Suprapubic skin (tissue), 4 donors: ENCODE measurements at places on chromosomes 7 and 10.
A peak's percentile ranks its signal among the peaks of the same experiment; 100 is the strongest.

DNA sequence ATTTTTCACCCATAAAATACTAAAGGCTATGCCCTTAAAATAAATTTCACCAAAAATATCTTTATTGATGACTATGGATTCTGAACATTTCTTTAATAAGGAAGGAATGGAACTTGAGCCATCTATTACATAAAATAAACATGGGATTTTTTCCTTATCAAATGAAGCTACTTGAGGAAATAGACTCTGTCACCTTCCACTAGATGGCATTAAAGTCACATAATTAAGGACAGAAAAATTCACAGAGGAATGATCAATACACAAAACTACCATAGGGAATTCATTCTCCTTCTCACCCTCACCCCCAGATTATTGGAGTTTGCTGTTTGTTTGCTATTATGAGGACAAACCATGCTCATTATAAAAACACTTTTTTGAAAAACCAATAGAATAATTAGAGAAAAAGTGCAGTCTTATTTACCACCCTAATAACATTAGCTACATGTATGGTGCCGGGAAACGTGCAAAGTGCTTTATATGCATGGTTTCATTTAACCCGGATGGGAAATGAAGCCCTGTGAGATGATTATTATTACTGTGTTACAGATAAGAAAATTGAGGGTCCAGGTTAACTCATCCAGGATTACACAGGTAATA, 21.1 kb upstream of the FOXI2 start:
- DNase-seq = no peak
- no peaks in the 10 kb centered on the region for H3K36me3 ChIP-seq
- H3K27me3 ChIP-seq = peaks cover 6% of the 10 kb centered on the region
- H3K4me1 ChIP-seq = no peaks in the 10 kb centered on the region
- no peak overlapping the region for H3K27ac ChIP-seq

GRCh38 chr10:43113201-43114087, 24.8 kb upstream of the CSGALNACT2 start:
- peak; percentile 51 for DNase-seq
- H3K4me3 ChIP-seq = no peak overlapping the region
- H3K4me1 ChIP-seq = peaks cover 13% of the 10 kb centered on the region
- H3K36me3 ChIP-seq = no peaks in the 10 kb centered on the region
- no peaks in the 10 kb centered on the region for H3K27me3 ChIP-seq

DNA sequence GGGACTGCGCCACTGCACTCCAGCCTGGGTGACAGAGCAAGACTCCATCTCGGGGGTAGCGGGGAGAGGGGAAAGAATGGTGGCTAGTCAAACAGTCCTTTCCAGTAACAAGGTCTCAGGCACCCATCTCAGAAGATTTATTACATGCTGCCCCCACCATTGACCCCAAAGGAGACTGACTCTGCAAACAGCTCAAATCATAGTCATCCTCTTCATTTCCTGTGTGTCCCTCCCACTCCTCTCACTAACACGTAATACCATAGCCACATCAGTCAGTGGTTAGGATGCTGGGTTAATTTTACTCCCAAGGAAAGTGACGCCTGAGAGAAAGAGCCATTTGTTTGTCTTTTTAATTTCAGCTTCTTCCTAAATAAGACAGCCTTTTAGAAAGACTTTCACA, 56.6 kb upstream of the BET1 start:
- peaks cover 10% of the 10 kb centered on the region for H3K27me3 ChIP-seq
- no peaks in the 10 kb centered on the region for H3K36me3 ChIP-seq
- H3K27ac ChIP-seq = no peak overlapping the region
- no peak for DNase-seq
- H3K4me1 ChIP-seq = no peaks in the 10 kb centered on the region
- H3K4me3 ChIP-seq = no peak overlapping the region

DNA sequence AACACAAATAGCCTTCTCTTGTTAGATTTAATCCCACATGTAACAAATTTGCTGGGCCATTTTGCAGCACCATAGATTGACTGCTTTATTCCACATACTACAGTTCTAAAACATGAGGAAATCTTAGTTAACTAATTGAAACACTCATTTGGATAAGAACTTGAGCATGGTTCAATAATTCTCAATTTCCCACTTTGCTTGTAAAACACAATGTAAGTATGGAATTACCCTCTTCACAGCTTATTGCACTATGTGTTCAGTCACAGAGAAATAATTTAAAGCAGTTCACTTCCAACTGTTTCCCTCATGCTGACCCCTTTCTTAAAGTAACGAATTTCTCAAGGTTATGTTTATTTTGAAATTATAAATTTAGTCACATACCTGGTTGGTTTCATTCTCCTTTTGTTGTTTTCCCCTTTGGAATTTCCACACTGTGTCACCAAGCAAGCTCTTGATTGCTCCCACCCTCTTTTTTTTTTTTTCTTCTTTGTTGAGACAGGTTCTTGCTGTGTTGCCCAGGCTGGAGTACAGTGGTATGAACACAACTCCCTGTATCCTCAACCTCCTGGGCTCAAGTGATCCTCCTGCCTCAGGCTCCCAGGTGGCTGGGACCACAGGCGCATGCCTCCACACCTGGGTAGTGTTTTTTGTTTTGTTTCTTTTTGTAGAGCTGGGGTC, 425.4 kb downstream of the EXOC4 start:
- no peaks in the 10 kb centered on the region for H3K4me1 ChIP-seq
- no peak overlapping the region for H3K27ac ChIP-seq
- H3K4me3 ChIP-seq = no peak overlapping the region
- H3K27me3 ChIP-seq = no peaks in the 10 kb centered on the region

GRCh38 chr10:82625512-82626189, 750.7 kb downstream of the NRG3 start:
- no peak overlapping the region for H3K27ac ChIP-seq
- H3K36me3 ChIP-seq = no peaks in the 10 kb centered on the region
- H3K4me1 ChIP-seq = no peaks in the 10 kb centered on the region
- no peak overlapping the region for H3K4me3 ChIP-seq
- no peaks in the 10 kb centered on the region for H3K27me3 ChIP-seq

- no peak overlapping the region for H3K4me3 ChIP-seq
- H3K4me1 ChIP-seq = peaks cover 20% of the 10 kb centered on the region
- no peak overlapping the region for H3K27ac ChIP-seq
- DNase-seq = no peak
Observed at GRCh38 chr7:151565541-151565940, 45.8 kb upstream of the RHEB start.

DNA sequence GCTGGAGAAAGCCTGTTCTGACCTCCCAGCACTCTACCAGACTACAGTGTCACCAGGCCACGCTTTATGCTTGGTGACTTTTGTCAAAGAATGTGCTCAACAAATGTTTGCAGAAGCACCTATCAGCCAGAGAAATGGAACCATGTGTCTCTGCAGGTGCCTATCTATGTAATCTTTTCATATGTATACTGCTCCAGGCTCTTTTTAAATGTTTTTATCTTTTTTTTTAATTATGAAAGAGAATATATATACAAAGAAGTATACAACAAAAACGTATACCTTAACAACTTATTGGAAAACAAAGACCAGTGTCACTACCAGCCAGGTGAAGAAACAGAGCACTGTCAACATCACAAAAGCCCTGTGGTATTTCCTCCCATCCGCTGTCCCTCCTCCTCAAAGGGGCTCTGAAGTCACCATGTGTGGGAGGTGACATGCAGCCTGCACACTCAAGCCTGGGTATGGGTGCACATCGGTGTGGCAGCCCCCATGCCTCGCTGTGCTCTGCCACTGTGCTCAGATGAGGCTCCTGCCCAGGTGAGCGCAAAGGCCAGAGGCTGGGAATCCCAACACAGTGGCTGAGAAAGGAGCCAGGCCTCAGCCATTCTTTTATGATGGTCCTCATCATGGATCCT, 120.6 kb downstream of the CLEC2L start:
- no peak overlapping the region for H3K27ac ChIP-seq
- peaks cover 9% of the 10 kb centered on the region for H3K4me1 ChIP-seq
- H3K27me3 ChIP-seq = no peaks in the 10 kb centered on the region

GRCh38 chr10:3354174-3354900, 181.8 kb upstream of the PITRM1 start:
- no peaks in the 10 kb centered on the region for H3K4me1 ChIP-seq
- no peak overlapping the region for H3K27ac ChIP-seq
- no peak for DNase-seq
- H3K27me3 ChIP-seq = no peaks in the 10 kb centered on the region
- no peak overlapping the region for H3K4me3 ChIP-seq
